Activated CD4-positive, CD25-positive, alpha-beta regulatory T cell (primary cell): ENCODE measurements at places on chromosomes 7 and 10.

- no peak for DNase-seq
Observed at GRCh38 chr10:112434988-112435619, 11.6 kb downstream of the ZDHHC6 start.

GRCh38 chr7:157926107-157926506 is 589.3 kb downstream of the DNAJB6 start:
- no peak for DNase-seq

DNA sequence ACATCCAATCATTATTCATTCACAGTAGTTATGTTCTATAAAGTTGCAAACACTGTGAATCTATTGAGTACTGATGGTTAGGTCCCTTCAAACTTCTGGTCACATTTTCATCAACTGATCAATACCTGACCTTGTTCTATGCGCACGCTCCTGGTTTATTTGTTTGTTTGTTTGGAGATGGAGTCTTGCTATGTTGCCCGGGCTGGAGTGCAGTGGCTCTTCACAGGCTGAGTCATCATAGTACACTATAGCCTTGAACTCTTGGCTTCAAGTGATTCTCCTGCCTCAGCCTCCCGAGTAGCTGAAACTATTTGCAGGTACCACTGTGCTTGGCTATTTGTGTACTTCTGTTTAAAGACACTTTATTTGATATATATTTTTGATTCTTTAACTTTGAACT is 19.3 kb downstream of the SND1 start:
- no peak for DNase-seq

DNA sequence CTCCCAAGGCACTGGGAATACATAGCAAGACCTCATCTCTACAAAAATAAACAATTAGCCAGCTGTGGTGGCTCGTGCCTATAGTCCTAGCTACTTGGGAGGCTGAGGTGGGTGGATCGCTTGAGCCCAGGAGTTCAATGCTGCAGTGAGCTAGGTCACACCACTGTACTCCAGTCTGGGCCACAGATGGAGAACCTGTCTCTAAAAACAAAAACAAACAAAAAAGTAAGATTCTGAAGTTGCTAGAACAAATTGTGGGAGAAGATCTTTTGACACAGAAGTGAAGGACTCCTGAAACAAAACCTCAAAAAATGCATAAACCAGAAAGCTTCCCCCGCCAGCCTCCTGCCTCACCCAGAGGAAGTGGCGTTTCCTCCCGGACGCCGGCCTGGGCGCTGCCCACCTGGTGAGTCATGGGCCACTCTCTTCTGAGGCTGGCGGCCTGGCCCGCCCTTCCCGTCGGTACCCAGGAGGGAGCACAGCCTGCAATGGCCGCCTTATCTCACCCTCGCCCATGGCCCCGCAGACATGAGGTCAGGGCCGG is 25.4 kb upstream of the ELN start:
- DNase-seq = no peak
